ENCODE measurements at places on chromosomes 7 and 10.
A peak's percentile ranks its signal among the peaks of the same experiment; 100 is the strongest.

DNA sequence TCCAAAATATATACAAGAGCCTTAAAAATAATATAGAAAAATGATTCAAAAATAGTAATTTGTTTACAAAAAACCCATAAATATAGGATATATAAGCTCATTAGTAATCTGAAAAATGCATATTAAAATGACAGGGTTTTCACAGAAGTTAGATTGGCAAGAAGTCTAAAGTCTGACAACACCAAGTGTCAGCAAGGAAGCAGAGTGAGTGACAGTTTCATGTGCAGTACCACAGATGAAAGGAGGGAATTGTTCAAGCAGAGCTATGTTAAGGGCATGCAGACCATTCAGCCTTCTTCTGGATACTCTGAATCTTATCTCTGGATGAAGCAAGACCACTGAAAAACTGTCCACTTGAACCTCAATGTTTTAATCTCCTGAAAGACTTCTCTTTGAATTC is 55.9 kb downstream of the ZNF248 start:
- DNase-seq, result no peak

GRCh38 chr10:122703483-122704448 is 4.1 kb upstream of the C10orf120 start:
- DNase-seq, result peak; percentile 55

GRCh38 chr10:44891721-44892120 is 19.4 kb upstream of the TMEM72 start:
- DNase-seq, result no peak

DNA sequence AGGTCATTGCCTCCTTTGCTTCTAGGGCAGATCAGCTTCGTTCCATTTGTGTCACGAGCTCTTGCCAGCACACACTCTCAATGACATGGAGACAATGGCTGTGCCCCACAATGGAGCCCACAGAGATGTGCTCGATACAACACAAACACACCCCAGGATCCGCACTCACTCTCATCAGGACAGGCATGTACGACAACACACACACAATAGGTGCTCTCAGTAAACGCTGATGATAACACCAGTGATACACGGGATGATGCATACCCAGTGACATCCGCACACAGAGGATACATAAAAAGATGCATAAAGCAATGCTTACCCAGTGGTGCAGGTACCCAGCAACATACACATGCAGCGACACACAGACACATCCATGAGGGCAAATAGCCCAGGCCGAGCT is 61.2 kb upstream of the LBX1 start:
- no peak for DNase-seq

GRCh38 chr7:155358066-155358947 is 60.6 kb downstream of the INSIG1 start:
- no peak for DNase-seq

DNA sequence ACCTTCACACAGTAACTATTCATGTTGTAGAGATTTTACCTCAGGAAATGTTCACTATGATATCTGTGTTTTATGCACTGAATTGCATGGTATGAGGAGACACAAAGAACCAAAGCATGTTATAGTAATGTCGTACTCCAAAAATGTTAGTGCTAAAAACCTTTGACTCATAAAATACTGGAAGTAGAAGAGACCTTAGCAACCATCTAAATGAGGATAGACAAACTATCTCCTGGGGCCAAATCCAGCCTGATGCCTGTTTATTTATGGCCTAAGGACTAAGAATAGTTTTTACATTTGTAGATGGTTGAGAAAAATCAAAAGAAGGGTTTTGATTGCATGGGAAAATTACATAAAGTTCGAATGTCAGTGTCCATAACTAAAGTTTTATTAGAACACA is 535.1 kb downstream of the INHBA start:
- no peak for DNase-seq

DNA sequence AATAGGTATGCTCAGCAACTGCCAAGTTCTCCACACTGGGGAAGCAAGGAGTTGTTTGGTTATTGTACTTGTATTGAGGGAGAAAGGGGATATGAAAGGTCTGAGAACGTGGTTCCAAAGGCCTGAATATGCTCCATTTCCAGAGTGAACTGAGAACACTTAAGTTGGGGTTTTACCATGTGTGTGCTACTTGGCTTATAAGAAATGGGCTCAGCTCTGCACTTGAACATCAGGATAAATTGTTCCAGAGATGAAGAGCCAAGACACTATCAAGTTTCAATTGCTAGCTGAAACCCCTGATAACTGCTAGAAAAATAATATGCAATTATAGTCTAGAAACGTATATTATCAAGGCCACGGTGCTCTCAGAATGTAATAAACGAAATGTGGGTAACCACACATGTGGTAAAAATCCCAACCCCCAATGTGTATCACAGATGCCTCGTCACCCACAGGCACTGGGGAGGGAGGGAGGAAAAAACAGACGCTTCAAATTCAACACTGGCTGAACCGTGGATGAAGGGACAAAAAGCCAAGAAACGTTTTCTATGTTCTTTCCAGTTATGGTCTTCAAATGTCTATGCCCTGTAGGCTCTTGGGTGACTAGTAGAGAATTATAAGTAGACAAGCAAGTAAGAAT is 16.3 kb downstream of the ELMO1 start:
- no peak for DNase-seq

GRCh38 chr10:131569851-131570715 is 258.6 kb upstream of the TCERG1L start:
- no peak for DNase-seq

GRCh38 chr10:50614444-50615137 is 9.2 kb downstream of the SGMS1 start:
- DNase-seq, result no peak

DNA sequence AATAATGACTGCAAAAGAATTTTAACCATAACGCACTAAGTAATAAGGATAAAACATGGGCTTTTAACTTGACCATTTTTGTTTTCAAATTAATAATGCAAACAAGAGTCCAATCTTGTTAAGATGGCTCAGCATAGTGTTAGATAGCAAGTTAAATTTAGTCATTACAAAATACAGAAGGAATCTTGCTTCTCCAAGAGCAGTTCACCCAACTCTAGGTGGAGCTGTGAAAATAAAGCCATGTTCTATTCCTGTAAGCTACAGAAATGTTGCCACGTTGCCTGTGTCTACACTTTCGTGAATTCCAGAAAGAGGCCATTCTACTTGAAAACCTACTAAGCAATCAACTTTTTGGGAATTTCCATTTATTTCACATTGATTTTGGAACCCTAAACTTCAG is 191.9 kb downstream of the SFMBT2 start:
- no peak for DNase-seq

DNA sequence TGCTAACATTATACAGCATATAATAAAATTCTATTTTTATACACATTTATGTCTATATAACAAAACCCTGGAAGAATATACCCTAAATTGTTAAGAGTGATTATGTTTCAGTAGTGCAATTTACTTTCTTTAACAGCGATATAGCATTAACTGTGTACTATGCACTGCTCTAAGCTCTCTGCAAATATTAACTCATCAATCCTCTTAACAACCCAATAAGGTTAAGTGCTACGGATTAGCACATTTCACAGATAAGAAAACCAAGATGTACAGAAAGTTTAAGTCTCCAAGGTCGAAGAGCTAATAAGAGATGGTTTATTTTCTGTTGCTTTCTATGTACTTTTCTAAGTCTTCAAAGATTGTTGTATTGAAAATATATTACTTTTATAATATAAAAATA is 95.8 kb downstream of the SEMA3C start:
- no peak for DNase-seq

DNA sequence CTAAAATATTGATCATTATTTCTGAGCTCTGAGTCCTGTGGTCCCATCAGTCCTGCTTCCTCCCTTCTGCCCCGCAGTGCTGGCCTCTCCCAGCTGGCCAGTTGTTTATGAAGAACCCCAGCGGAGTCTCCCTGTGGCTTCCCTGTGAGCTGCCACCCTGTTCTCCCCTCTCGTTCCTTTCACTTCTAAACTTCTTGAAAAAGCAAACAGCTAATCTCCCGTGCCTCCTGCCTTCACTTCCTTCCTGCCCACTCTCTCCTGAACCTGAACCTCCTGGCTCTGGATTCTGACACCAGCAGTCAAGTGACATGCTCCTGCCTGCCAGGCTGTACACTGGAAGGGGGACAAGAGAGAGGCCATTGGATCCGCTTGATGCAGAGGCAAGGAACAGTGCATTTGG is 63.7 kb upstream of the ZPBP start:
- no peak for DNase-seq

- DNase-seq, result no peak
Observed at GRCh38 chr10:129695671-129696070, 228.6 kb downstream of the MGMT start.

- DNase-seq, result no peak
Observed at GRCh38 chr10:51014680-51015389, 59.5 kb upstream of the PRKG1 start.

GRCh38 chr7:139808427-139808826 is 20.6 kb upstream of the TBXAS1 start:
- DNase-seq, result no peak

- peak; percentile 80 for DNase-seq
Observed at GRCh38 chr7:104943502-104944343, 70.3 kb upstream of the KMT2E start.

- no peak for DNase-seq
Observed at GRCh38 chr10:14507176-14507575, 176.5 kb upstream of the FRMD4A start.

GRCh38 chr10:33373263-33373662 is 38.8 kb upstream of the NRP1 start:
- DNase-seq, result no peak

GRCh38 chr10:105956550-105956949 is 1208.0 kb downstream of the SORCS1 start:
- no peak for DNase-seq

DNA sequence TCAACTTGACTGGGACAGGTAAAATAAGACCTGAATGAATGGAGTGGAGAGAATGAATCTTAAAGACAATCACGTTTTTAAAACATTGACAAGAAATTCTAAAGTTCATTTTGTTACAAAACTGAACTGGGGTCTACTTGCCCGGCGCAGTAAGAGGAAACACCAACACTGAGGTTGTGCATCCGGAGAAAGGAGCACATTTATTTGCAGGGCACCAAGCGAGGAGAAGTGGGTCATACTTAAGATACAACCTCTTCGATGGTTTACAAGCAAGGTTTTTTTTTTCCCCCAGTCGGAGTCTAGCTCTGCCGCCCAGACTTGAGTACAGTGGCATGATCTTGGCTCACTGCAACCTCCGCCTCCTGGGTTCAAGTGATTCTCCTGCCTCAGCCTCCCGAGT is 3.4 kb upstream of the REPIN1 start:
- no peak for DNase-seq

GRCh38 chr7:107816011-107816566 is 13.1 kb upstream of the SLC26A3 start:
- DNase-seq, result no peak

DNA sequence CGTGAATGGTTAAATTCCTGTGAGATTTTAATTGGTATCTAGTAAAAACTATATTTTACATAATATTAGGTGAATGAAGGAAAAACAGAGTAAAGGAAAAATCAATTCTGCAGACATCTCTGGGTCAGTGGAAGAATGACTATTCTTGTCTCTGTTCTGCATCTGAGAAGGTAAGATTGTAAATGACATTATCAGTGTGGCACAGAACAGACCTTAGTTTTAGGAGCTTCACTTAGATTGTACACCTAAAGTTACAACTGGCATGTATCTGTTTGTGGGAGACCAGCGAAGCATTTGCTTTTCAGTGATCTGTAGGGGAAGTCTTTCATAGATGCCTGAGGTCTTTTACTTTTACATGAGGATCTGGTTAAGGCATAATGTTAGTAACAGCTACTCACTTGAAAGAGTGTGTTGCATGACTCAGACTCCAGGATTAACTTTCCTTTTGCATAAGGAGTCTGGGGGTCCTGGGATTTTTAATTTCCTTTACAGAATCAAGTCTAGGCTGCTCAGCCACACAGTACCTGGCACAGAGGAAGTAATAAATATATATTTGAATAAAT is 56.2 kb downstream of the JMJD1C start:
- no peak for DNase-seq

- no peak for DNase-seq
Observed at GRCh38 chr10:108598831-108599230, 1324.5 kb downstream of the XPNPEP1 start.

GRCh38 chr7:151311294-151311864 is 30.2 kb upstream of the NUB1 start:
- peak; percentile 25 for DNase-seq

GRCh38 chr7:1794888-1795542 is 124.9 kb downstream of the ELFN1 start:
- DNase-seq, result no peak

GRCh38 chr10:12633776-12634620 is 284.7 kb downstream of the CAMK1D start:
- no peak for DNase-seq

DNA sequence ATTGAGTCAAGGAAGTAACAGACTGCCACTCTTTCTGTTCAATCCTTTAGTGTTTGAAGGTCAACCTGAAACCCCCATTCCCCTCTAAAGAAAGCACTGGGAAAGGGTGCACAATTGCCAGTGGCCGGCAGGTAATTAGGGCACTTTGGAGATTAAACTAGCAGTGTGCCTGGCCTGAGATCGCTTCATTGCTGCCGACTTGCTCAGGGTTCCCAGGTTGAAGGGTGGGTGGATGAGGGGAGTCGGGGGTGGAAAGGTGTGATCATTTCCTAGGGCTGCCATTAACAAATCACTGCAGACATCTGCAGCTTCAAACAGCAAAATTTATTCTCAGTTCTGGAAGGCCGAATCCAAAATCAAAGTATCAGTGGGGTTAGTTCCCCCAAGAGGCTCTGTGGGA is 16.3 kb upstream of the BTBD16 start:
- DNase-seq, result no peak

GRCh38 chr7:157077986-157078644 is 60.6 kb upstream of the UBE3C start:
- DNase-seq, result no peak

- DNase-seq, result no peak
Observed at GRCh38 chr10:5546891-5547680, 22.3 kb downstream of the CALML3 start.

- DNase-seq, result no peak
Observed at GRCh38 chr10:97608991-97609561, 19.6 kb downstream of the C10orf62 start.

DNA sequence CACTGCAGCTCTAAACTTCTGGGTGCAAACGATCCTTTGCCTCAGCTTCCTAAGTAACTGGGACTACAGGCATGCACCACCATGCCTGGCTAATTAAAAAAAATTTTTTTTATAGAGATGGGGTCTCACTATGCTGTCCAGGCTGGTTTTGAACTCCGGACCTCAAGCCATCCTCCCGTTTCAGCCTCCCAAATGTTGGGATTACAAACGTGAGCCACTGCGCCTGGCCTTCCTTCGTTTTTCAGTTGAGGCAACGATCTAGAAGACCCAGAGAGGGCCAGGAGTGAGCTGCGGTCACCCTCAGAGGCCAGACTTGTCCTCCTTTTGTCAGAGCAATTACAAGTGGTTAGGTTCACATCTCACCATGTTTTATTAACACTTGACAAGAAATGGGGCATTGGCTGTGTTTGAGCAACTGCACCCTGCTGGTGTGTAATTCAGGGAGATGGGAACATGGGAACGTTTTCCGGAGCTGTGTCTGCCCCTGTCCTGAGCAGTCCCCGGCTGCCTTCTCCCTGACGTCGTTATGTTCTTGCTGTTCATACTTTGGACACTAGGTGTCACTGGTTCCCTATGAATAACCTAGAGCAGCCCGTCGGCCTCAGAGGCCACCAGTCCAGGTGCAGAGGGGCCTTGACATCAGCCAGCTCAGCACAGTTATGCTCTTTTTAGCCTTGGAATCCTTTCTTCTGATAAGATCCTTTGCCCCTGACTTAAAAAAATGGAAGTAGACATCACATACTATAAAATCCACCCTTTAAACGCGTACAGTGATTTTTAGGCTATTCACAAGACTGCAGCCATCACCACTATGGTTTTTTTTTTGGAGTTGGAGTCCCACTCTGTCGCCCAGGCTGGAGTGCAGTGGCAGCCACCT is 375.0 kb downstream of the TYW1 start:
- DNase-seq, result peak; percentile 45

GRCh38 chr10:119178372-119179119 is at the start of gene PRDX3:
Gene PRDX3, minus strand, starts transcription at chr10:119178812. Its CDS starts 22 bp downstream, at chr10:119178790.
- DNase-seq, result peak; percentile 94

All from activated CD4-positive, alpha-beta memory T cell treated with anti-CD3 and anti-CD28 coated beads, Interleukin-2, amount 10 ng/mL, durations not matched to agents 7 days and 5 days (primary cell).